ENCODE measurements at places on chromosomes 3 and 15.

- DNase-seq, result no peak
Measured at GRCh38 chr15:71951134-71951533, 140.8 kb downstream of the NR2E3 start.

- no peak for DNase-seq
Measured at GRCh38 chr3:148379763-148380382, 317.8 kb upstream of the AGTR1 start.

- DNase-seq, result peak; percentile 81
Measured at GRCh38 chr15:40320931-40321371, 2.5 kb upstream of the INAFM2 start.

DNA sequence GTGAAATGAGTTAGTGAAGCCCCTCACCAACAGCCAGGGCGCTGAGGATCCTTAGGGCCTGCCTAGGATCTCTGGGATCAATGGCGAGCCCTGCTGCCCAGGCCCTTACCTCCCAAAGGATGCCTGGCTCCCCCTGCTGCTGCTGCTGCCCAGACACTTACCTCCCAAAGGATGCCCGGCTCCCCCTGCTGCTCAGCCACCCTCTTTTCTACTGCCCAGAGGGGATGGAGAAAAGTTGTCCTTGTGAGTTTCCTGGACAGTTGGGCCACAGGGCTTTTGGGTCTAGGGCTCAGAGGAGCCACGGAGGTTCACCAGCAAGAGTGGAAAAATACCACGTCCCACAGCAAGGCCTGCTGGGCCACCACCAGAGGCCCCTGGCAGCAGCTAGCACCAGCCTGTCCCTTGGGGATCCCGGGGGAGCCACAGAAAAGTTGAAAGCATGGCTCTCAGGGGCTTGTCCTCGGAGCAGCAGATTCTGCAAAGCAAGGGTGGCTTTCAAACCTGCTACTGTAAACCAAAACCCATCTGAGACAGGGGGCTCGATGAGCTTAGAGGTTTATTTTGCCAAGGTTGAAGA, 59.4 kb downstream of the SLC6A6 start:
- DNase-seq, result no peak

DNA sequence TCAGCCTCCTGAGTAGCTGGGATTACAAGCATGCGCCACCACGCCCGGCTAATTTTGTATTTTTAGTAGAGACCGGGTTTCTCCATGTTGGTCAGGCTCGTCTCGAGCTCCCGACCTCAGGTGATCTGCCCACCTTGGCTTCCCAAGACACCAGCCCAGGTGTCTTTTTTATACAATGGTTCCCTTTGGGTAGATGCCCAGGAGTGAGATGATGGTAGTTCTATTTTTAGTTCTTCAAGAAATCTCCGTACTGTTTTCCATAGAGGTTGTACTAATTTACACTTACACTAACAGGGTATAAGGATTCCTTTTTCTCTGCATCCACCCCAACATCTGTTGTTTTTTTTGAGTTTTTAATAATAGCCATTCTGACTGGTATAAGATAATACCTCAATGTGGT, 94.3 kb downstream of the IGF2BP2 start:
- no peak for DNase-seq

DNA sequence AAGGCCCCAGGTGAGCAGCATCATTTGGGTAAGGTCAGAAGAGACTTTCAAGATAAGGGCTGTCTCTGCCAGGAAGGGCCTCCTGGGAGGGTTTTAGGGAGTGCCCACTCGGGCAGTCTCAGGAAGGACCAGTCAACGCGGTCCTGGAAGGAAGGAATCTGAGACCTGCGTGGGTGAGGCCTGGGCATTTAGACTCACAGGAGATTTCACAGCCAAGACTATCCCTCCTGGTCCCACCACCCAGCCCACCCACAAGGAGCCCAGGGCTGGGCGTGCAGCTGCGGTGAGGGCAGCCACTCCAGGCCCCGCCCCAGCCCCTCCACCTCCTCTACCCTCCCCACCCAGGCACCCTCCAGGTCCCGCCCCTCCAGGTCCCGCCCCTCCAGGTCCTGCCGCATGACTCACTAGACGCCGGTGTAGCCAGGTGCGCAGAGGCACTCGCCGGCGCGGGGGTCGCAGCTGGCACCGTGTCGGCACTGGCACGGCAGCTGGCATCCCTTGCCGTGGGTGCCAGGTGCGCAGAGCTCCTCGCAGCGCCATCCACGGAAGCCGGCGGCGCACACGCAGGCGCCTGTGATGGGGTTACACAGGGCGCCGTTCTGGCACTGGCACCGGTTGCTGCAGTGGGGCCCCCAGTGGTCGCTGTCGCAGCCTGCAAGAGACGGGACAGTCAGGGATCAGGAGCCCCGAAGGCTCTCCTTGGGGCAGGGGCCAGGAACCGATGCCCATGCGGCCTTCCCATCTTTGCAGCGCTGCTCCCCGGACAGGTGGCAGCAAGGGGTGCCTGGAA, 112.7 kb downstream of the RAB11A start:
- no peak for DNase-seq

- DNase-seq, result no peak
Measured at GRCh38 chr3:45682311-45682710, 6.9 kb upstream of the SACM1L start.

DNA sequence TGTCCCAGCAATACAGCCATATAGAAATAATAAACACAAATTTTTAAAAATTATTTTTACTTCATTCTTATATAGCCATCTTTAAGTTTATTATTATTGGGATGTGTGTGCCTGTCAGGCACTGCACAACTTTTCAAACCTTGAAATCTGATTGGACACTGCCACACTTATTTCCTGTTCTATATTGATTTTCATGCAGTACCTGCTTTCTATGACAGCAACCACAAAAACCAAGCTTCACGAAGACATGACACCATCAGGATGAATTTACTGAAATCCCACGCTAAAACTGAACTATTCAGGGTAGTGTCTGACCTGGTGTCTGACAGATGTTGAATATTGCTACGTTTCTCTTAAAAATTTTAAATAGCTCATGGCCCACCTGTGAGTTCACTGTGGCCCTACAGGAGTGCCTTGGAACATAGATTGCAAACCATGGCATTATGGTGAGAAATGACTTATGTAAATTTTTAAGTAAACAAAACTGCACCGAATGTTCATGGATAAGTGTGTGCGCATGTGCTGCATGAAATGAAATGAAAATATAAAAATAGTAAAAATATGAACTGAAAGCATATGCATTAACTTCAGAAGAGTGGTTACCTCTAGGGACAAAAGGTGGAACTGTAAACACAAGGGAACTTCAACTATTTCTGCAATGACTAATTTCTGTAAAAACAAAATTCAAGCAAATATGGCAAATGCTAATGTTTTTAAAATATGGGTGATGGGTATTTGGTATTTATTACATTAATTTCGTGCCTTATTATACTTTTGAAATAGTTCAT, 152.3 kb downstream of the ZBTB20 start:
- DNase-seq, result no peak

- no peak for DNase-seq
Measured at GRCh38 chr3:154015307-154015706, 105.9 kb upstream of the ARHGEF26 start.

- no peak for DNase-seq
Measured at GRCh38 chr3:186385856-186386602, 24.0 kb upstream of the DGKG start.

- DNase-seq, result no peak
Measured at GRCh38 chr15:90619939-90620338, 90.2 kb downstream of the CRTC3 start.

DNA sequence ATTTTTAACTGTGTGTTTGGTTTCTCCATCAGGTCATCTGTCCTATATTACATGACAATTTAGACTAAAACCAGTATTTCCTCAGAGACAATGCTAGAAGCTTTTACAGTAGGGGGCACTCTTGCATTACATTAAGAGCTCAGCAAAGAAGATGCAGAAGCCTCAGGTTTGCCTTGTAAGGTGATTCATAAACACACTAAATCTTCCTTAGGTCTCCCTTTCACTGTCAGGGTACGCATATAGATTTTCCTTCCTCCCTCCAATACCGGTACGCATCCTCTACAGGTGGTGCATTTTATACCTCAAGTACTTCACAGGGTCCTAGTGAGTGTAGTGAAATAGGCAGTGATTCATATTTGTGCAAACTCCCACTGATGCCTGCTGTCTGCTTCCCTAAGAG, 46.5 kb downstream of the CD86 start:
- DNase-seq, result no peak

- no peak for DNase-seq
Measured at GRCh38 chr3:70276901-70277300, 35.5 kb downstream of the MDFIC2 start.

- no peak for DNase-seq
Measured at GRCh38 chr3:146469150-146470017, at the start of gene PLSCR2. TSS of gene PLSCR2 (minus strand) at chr3:146469561. CDS start at chr3:146459904, 9,657 bp downstream.

- peak; percentile 69 for DNase-seq
Measured at GRCh38 chr15:78174401-78174800, 25.2 kb downstream of the IDH3A start.

DNA sequence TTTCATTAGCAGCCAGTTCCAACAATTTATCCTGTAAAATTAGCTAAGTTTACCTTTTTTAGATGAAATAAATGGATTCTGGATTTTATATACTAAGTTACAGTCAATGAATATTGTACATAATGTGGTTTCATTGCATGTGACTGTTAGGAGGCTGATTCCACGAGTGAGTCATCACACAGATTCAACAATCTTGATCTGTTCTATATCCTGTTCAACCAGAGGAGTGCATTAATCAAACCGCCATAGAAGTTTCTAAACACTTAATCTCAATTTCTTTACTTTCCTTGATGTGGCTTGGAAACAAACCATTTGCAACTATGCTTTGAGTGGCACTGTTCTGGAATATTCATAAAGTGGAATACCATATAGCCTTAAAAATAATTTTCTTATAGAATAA, 15.3 kb downstream of the DNAJC13 start:
- peak; percentile 73 for DNase-seq

- no peak for DNase-seq
Measured at GRCh38 chr3:188700501-188700900, 471.3 kb upstream of the TPRG1 start.

GRCh38 chr3:12870942-12871341, 29.6 kb upstream of the RPL32 start:
- no peak for DNase-seq

DNA sequence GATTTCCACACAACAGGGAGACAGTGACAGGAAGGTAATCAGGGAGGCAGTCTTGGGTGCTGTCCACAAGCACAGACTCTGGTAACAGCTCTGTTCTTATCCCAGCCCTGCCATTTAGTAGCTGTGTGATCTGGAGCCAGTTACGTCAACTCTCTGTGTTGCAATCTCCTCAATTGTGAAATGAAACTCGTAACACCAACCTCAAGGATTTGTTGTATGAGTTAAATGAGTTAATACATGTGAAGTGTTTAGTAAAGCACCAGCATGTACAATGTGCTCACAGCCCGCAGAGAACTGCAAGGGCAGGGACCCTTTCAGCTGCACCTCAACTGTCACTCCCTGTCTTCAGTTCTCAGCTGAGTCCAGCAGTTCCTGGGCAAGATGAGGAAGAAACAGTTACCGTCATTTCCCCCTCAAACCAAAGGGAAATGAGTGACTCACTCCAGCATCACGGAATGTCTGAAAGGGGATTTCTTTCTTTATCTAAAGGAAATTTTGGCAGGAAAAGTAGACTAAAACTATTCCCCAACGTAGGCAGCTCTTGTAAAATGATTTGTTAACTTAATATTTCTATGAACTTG, 39.9 kb upstream of the MB21D2 start:
- DNase-seq, result no peak

DNA sequence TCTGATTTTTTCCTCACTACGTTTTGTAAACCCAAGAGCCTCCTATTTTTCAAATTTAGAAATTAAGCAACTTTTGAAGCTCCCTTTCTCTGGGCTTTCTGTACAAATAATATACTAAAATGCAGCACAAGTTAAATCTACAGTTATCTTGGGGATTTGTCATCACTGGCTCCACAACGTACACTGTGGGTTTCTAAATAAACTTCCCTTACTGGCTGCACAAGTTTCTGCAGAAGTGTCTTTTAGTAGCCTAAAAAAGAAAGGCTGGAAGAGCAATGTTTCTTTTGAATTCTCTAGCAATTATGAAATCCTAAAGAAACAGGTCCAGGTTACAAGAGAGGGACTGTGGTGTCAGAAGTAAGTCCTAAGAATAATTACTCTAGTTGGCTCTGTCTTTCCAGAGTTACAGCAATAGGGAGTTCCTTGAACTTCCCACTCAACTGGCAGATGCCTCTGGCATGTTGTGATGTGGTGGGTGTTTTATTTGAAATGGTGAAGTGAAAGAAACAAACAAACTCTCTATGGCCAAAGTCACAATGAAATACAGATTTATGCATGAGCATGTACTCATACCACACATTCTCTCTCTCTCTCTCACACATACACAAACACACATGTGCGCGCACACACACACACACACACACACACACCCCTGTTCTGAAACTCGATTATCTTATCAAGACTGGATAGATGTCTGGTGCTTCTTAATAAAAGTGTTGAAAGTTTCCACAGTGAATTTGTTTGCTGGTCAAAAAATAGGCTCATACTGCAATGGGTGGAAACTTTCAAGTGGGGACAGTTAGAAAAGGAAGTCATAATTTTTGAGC, 198.2 kb downstream of the SSR3 start:
- DNase-seq, result no peak

DNA sequence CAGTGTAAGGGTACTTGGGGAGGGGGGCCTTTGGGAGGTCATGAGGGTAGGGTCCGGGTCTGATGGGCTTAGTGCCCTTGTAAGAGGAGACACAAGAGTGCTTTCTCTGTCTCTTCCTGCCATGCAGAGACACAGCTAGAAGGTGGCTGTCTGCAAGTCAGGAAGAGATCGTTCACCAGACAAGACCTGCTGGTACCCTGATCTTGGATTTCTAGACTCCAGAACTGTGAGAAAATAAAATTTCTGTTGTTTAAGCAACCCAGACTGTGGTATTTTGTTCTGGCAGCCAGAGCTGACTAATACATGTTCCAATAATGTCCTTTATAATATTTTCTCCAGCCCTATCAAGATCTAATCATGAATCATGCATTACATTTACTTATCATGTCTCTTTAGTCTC, 130.0 kb upstream of the VEPH1 start:
- no peak for DNase-seq

- DNase-seq, result no peak
Measured at GRCh38 chr15:98442379-98442833, 205.9 kb upstream of the IGF1R start.

- DNase-seq, result no peak
Measured at GRCh38 chr3:403826-404225, 207.3 kb downstream of the CHL1 start.
